Caki2 (cell line): ENCODE measurements at places on chromosomes 3 and 15. TPM values are rescaled to one million over a fixed set of nuclear protein-coding genes. Genes with fewer than 3 reads are reported as not detected.

The UBAP1L gene
- not detected in 2 replicates for total RNA-seq

The XCR1 gene
- total RNA-seq, result not detected in 2 replicates

The C2CD4A gene
- total RNA-seq, result 5.5 and 5.7 TPM in 2 replicates

The RBPMS2 gene
- not detected in 2 replicates for total RNA-seq

The LRRC34 gene
- total RNA-seq, result 12.0 and 13.2 TPM in 2 replicates
